Large intestine (tissue), 12 donors: ENCODE measurements at places on chromosomes 2 and 18. TPM values are rescaled to one million over a fixed set of nuclear protein-coding genes. Genes with fewer than 3 reads are reported as not detected.

GRCh38 chr2:3986530-3987258 is 283.3 kb downstream of the DCDC2C start:
- H3K36me3 ChIP-seq: no peaks in the 10 kb centered on the region
- no peak overlapping the region for H3K4me3 ChIP-seq
- H3K27me3 ChIP-seq: no peaks in the 10 kb centered on the region
- H3K27ac ChIP-seq: no peak overlapping the region

DNA sequence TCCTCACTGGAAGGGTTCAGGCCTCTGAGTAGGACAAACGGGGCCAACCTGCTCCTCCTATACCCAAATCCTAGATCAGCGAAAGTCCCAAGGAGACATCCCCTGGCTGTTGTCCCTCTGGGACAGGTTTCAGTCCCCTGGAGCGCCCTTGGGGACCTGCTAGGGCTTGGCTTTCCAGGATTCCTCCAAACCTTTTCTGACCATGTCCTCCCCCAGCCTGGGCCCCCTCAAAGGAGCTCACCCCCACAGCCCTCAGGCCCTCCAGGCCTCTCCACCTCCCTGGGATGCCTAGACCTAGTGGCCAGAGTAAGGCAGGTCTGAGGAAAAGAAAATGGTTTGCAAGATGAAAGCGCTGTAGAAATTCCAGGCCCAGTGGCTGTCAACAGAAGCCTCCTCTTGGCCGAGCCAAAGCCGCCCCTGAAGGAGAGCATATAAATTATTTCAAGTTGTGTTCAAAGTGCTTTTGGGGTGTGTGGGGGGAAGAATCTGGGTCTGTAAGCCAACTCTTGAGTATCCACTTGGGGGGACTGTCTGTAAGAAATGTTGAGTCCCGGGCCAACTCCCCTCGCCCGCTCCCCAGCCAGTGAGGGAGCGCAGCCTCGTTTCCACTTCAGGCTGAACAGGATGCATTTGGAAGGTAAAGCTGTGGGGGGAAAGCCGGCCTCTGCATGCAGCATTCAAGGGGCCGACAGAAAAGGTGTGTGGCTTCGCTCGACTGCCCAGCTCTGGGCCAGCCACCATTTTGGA is 158.6 kb downstream of the DYSF start:
- no peak overlapping the region for H3K27ac ChIP-seq
- no peaks in the 10 kb centered on the region for H3K27me3 ChIP-seq
- peaks cover 6% of the 10 kb centered on the region for H3K4me1 ChIP-seq

DNA sequence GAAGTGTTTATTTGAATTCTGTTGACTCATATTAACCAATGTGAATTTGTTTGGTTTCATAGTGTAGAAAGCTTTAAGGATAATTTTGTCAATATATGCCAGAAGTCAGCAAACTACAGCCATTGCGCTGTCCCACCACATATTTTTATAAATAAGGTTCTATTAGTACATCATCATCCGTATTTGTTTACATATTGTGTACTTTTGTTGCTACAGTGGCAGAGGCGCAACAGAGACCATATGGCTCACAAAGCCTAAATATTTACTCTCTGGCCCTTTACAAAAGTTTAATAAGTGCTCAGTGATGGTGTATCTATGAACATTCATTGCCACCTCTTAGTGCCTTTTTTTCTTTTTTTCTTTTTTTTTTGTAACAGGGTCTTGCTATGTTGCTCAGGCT is 6.4 kb downstream of the ERLEC1 start:
- H3K36me3 ChIP-seq: peaks cover 27% of the 10 kb centered on the region
- H3K27me3 ChIP-seq: no peaks in the 10 kb centered on the region
- H3K4me1 ChIP-seq: peaks cover 3% of the 10 kb centered on the region
- no peak overlapping the region for H3K27ac ChIP-seq

DNA sequence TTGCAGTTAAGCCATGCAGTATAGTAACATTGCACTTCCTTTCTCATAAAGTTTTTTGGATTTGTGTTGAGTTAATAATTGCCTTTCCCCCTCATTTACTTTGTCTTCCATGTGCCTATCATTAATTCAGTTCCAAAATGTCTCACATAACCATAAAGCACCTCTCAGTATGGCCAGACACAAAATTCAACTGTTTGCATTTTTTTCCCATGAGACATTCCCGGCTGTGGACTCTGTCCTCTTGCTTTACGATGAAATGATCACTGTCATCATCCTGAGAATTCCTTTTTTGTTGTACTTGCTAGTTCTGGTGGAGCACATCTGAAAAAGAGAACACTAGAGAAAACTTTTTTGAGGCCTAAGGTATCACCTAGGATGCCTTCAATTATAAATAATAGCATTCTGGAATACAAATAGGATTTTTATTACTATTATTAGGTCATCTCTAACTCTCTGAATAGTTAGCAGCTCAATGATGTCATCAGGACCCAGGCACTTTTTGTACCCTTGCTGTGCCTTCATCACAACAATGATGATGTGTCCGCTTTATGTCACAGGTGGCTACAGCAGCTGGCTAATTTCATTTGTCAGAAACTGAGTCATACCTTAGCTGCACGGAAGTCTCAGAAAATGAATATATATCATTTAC is 8.5 kb upstream of the ATP8B1 start:
- H3K27me3 ChIP-seq: no peaks in the 10 kb centered on the region
- no peaks in the 10 kb centered on the region for H3K36me3 ChIP-seq
- H3K4me3 ChIP-seq: no peak overlapping the region

GRCh38 chr2:9008951-9009664 is 5.6 kb upstream of the MBOAT2 start:
- H3K27me3 ChIP-seq: peaks cover 6% of the 10 kb centered on the region
- no peaks in the 10 kb centered on the region for H3K4me1 ChIP-seq

Gene CD28
- 1.5 TPM for polyA plus RNA-seq

DNA sequence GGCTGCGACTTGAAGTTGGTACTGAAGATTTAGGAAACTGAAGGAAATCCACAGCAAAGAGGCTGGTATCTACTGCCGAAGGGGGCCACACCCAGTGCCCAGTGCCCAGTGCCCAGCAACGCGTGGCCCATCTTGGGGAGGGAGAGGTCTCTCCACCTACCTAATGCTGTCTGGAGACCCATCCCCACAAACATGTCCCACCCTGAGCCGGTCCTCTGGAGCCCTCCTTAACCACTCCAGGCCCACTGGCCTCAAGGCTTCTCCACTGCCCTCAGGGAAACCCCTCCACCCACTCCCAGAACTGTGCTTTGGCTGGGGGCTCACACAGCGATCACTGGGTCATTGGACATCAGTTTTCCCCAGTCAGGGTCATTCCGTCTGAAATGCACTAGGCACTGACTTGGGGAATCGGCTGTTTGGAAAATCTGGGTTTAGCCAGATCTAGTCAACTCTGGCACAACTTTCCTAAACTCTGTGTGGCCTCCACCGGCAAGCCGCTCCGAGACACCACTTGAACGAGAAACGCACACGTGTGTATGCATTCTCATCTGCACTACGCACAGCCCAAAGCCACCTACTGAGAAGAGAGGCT is 20.1 kb downstream of the GPR55 start:
- no peaks in the 10 kb centered on the region for H3K36me3 ChIP-seq
- no peak for DNase-seq
- H3K4me3 ChIP-seq: no peak overlapping the region
- H3K27ac ChIP-seq: no peak overlapping the region
- H3K27me3 ChIP-seq: no peaks in the 10 kb centered on the region

DNA sequence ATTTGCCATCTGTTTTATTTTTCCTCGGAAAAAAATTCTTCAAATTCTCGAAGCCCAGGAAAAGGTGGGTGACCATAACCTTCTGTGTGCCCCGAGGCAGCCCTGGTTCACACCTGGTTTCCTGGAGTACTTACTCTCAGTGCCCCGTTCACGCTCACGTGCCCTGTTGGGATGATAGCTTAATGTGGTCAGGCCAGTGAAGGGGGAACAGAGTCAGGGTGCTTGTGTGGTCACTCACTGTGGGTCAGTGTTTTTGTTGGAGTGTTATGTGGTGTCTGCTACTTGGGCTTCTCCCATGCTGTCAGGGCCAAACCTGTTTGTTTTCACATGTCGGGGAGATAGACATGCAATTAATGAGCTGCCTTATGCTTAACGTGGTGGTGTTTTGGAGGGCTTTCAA is 78.1 kb downstream of the MAP4K4 start:
- H3K36me3 ChIP-seq: no peaks in the 10 kb centered on the region
- DNase-seq: no peak
- no peak overlapping the region for H3K4me3 ChIP-seq
- no peaks in the 10 kb centered on the region for H3K27me3 ChIP-seq
- H3K4me1 ChIP-seq: peaks cover 20% of the 10 kb centered on the region

GRCh38 chr18:36476433-36476832 is 178.9 kb downstream of the FHOD3 start:
- H3K27ac ChIP-seq: no peak overlapping the region
- H3K27me3 ChIP-seq: peaks cover 4% of the 10 kb centered on the region
- H3K4me3 ChIP-seq: no peak overlapping the region

GRCh38 chr2:28349546-28350165 is 43.0 kb upstream of the FOSL2 start:
- no peaks in the 10 kb centered on the region for H3K4me1 ChIP-seq
- H3K27me3 ChIP-seq: no peaks in the 10 kb centered on the region
- no peaks in the 10 kb centered on the region for H3K36me3 ChIP-seq
- DNase-seq: no peak

DNA sequence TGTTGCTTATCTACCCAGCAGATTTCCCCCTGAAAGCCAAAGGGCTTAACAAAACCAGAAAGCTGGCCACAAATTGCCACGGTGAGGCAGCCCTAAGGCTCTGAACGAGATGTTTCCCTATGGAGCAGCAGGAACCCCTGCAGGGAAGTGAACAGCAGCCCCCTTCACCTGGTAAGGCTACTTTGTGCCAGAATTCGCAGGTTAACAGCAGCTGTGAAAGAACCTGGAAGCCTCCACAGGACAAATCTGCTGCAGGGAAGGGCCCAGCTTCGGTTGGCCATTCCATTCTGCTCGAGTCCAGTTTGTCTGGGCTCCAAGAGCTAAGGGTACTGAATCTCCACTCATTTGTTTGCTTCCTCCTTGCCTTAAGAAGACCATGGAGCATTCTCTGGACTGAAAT is 175.3 kb downstream of the PDE11A start:
- no peaks in the 10 kb centered on the region for H3K27me3 ChIP-seq
- no peak for DNase-seq
- H3K4me1 ChIP-seq: no peaks in the 10 kb centered on the region

Gene GKN2
- polyA plus RNA-seq: 0.10 TPM

Gene BUB1
- 17.8 TPM for polyA plus RNA-seq

DNA sequence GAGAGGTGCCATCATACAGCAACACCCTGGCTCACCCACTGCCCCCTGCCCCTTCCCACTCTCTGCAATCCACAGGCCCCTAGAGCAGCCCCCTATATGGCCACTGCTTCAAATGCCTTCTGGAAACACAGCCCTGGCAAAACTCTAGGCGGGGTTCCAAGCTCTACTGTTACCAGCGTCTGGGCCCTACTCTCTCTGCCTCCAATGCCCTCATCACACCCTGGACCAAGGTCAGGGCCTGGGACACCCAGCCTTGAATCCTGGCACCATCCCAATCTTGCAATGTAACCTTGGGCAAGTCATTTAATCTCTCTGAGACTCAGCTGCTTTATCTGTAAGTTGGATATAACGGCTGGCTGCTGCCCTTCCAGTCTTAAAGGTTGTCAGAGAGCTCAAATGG is 39.2 kb upstream of the LOXHD1 start:
- no peak for DNase-seq
- no peak overlapping the region for H3K4me3 ChIP-seq
- H3K27ac ChIP-seq: no peak overlapping the region
- no peaks in the 10 kb centered on the region for H3K4me1 ChIP-seq
- H3K27me3 ChIP-seq: no peaks in the 10 kb centered on the region

DNA sequence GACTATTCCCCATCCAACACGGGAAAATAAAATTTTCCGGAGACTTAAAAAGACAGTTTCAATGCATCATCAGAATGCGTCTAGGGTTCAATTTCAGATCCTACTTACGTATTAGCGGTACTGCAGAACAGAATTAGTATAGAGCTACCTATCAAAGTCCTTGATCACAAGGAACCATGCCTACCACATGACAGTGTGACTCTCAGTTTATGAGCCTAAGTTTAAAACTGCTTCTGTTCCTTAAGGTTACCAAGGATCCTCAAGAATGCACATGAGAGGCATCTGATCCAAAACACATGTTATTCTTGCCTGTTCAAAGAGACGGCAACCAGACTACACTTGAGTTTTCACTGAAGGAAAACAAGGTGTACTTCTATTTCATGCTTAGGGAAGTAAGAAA is 369.7 kb downstream of the EPHA4 start:
- no peaks in the 10 kb centered on the region for H3K27me3 ChIP-seq
- no peak overlapping the region for H3K27ac ChIP-seq
- no peaks in the 10 kb centered on the region for H3K36me3 ChIP-seq
- H3K4me1 ChIP-seq: no peaks in the 10 kb centered on the region
- no peak for DNase-seq

Gene ICOS
- polyA plus RNA-seq: 0.42 TPM

Gene RDH14
- polyA plus RNA-seq: 30.6 TPM

- H3K36me3 ChIP-seq: no peaks in the 10 kb centered on the region
- H3K27me3 ChIP-seq: no peaks in the 10 kb centered on the region
- H3K4me3 ChIP-seq: no peak overlapping the region
- DNase-seq: no peak
These were observed 148.7 kb downstream of the AGAP1 start for GRCh38 chr2:235642446-235643098.

- H3K27ac ChIP-seq: no peak overlapping the region
- H3K4me3 ChIP-seq: no peak overlapping the region
- H3K36me3 ChIP-seq: no peaks in the 10 kb centered on the region
- DNase-seq: no peak
These were observed 975.6 kb downstream of the DCDC2C start for GRCh38 chr2:4678927-4679326.

Gene LINC00305
- polyA plus RNA-seq: not detected

Gene DCC
- polyA plus RNA-seq: 0.58 TPM

DNA sequence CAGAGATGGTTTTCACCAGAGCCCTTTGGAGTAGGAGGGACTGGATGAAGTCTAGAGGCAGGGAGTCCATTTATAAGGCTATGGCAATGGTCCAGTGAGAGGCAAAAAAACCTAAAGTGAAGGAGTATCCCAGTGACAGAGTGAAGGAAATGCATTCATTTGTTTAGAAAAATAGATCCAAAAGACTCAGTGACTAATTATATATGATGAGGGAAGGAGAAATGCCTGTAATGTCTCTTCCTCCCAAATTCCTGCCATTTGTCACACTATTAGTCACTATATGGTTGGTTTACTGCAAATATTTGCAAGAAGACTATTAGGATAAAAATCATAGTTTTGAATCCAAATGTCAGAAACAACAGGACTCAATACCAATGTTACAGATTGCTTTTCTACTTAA is 104.2 kb downstream of the ZNF521 start:
- no peak overlapping the region for H3K27ac ChIP-seq
- no peaks in the 10 kb centered on the region for H3K27me3 ChIP-seq
- no peaks in the 10 kb centered on the region for H3K36me3 ChIP-seq
- no peak overlapping the region for H3K4me3 ChIP-seq
- H3K4me1 ChIP-seq: no peaks in the 10 kb centered on the region
- DNase-seq: no peak

- no peak overlapping the region for H3K4me3 ChIP-seq
- H3K27ac ChIP-seq: no peak overlapping the region
- no peaks in the 10 kb centered on the region for H3K36me3 ChIP-seq
- DNase-seq: no peak
- no peaks in the 10 kb centered on the region for H3K4me1 ChIP-seq
These were observed 131.9 kb downstream of the ATL2 start for GRCh38 chr2:38245114-38245641.

GRCh38 chr2:113111823-113112287 is 15.5 kb upstream of the IL1RN start:
- DNase-seq: no peak
- no peaks in the 10 kb centered on the region for H3K27me3 ChIP-seq
- no peaks in the 10 kb centered on the region for H3K36me3 ChIP-seq
- no peak overlapping the region for H3K4me3 ChIP-seq
- no peaks in the 10 kb centered on the region for H3K4me1 ChIP-seq
